NCI-H1930 (cell line): ENCODE measurements at places on chromosomes 7 and 10.

DNA sequence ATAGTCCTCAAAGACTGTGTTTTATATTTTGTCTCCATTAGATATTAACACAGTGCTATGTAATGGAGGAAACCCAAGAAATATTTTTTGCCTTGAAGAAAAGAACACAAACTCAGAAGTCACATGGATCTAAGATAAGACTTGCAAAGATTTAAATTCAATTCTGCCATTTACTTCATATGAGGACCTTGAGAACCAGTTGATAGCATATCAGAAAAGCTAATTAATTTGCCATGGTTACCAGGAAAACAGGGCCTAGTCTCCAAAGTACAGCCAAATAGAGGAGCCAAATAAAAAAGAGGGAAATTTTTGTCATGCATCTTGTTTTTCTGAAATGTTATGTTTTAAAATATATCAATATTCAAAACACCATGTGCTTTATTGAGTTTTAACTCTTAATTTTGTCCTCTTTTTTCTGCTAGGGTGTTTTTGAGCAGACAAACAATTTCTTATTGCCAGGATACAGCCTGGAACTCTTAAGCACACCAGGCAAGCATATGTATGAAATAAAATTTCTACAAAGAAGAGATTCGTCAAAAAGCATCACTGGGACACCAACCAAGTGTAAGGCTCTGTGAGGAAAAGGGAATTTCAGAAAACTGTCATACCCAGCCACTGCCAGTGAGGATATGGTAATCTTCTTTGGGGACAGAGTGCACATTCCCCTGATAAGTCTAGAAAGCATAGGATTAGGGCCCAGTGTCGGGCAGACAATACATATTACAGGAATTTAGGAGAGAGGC lies 10.6 kb upstream of the TOMM7 start:
- no peak for DNase-seq

GRCh38 chr7:85554236-85555178 lies 367.7 kb upstream of the SEMA3D start:
- peak; percentile 58 for DNase-seq

DNA sequence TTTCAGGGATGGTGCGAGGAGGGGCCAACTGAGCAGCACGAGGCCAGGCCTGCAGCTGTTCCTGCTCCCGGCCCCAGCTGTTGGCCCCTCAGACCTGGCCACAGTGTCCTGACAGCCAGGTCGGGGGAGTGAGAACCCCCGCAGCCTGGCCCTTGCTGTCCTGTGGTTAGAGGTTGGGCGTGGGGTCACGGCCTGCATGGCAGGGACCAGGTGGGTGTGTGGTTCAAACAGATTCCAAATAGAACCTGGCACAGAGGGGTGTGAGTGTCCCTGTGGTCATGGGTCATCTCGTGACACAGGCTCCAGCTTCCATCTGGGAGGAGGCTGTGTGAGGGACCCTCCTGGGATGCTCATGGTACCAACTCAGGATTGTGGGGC lies 10.3 kb downstream of the NPTX2 start:
- no peak for DNase-seq

GRCh38 chr7:46607176-46607575 lies 686.1 kb upstream of the IGFBP3 start:
- DNase-seq, result no peak

DNA sequence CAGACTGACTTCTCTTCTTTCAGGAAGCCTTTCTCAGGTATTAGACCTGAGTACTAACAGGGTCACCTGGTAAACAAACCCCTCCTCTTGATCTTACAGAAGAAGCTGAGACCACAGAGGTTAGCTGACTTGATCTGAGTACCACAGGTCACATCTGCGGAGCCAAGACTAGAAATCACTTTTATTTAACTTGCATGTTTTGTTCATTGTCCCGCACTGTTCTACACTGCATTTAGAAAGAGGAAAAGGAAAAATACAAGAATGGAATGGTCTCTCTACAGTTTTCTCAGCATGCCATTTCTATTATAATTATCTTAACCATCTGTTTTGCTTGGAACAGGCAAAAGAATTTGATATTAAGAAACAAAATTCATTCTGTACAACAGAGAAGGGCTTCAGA lies 245.6 kb upstream of the ETV1 start:
- DNase-seq, result no peak

DNA sequence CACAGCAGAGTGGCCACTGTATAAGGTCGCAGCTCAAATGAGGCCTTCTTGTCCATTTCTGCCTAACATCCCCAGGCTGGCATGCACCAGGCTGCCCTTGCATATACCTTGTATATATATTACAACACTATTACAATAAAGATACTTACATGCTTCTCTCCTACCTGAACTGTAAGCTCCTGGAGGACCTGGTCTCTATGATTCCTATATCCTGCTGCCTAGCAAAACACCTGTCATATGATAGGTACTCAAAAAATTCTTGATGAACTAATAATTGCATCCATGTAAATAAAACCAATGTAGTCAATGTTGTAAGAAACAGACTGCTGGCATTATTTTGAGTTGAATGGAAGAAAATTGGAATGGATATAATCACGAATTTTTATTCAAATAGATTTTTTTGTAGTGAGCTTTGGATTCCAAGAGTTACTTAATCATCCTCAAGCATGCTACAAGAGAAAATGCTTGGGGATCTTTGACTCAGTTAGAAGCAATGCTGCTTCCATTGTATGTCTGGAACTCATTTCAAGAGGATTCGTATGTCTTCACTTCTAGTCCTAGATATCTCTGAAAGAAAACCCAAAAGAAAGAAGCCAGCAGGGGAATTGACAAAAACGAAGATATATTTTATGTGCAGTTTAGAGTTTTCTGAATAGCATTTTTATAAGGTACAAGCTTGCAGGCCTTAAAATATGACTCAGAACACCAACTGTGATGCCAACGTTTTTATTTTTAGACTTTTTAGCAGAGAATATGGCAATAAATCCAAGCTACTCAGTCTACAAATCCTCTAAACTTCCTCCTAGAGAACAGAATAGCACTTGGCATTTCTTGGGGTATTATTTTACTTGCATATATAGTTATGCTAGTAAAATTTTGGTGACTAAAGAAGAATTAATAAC lies 53.1 kb downstream of the OSBPL3 start:
- DNase-seq, result no peak

GRCh38 chr10:129953119-129954051 lies 10.7 kb downstream of the EBF3 start:
- DNase-seq, result no peak

GRCh38 chr10:74008212-74008731 lies 10.4 kb downstream of the VCL start:
- DNase-seq, result no peak

GRCh38 chr7:111196655-111197054 lies 105.7 kb downstream of the LRRN3 start:
- no peak for DNase-seq
